ENCODE measurements at places on chromosomes 1 and 21.

GRCh38 chr1:26336477-26337205 is 17.3 kb downstream of the CRYBG2 start:
- DNase-seq: peak; percentile 91

DNA sequence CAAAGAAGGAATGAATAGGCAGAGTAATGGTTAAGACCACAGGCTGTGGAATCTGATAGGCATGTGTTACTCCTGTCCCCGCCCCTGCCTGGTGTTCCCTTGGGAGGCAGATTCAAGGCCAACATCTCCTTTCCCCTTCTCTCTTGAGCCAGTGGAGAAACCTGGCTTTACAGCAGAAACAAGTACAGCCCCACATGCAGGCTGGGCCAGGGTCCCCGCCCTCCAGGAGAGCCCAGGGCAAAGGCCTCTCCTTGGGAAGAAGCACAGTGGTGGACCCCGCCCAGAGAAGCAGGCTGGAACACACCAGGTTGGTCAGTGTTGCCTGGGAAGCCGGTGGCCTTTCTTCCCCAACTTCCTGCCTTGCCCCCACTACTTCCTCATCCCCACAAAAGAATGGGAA is 6.8 kb downstream of the C1orf167 start:
- DNase-seq: peak; percentile 60

GRCh38 chr1:22537441-22538139 is 25.7 kb upstream of the EPHA8 start:
- no peak for DNase-seq

DNA sequence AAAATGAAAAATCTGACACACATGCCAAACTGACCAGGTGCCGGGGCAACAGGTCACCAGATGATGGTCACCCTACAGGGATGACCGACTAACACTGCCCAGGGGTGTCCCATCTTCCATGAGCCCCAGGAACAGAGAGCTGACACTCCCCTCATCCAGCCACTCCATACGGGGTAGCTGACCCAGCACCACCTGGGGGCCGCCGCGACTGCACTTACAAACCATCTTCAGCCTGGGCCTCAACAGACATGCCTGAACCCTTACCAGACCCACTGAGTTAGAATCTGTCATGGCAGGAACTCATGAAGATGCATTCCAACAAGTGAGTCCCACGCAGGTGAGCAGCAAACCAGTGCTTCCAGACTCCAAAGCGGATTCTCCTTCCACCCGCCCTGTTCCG is 31.6 kb upstream of the AJAP1 start:
- no peak for DNase-seq

DNA sequence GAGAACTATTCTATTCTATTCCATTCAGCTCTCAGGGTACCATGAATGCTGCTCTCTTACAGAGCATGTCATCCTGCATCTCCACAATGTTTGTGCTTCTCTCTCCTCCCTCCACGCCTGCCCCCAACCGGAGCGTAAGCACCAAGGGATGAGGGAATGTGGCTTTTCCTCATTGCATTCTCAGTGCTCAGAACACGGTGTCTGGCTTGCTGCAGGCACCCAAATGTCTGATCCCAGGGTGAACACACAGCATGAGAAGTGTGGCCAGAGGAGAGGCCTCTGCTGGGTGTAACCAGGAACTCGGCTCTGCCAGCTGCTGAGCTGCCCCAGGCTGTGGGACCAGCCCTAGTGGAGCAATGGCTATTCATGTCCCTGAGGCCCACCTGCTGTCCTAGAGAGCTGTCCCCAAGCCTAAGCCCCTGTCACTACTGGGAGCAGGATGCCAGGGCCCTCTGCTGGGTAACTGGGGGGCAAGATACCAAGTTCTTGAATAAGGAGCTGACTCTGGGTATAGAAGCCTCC is 38.3 kb downstream of the OLFML2B start:
- DNase-seq: no peak

- no peak for DNase-seq
Observed at GRCh38 chr1:18764362-18764761, 95.1 kb downstream of the TAS1R2 start.

GRCh38 chr1:31239653-31240241 is at the start of gene NKAIN1:
Gene NKAIN1 (minus strand): TSS chr1:31239887. CDS start chr1:31239547, 340 bp downstream.
- DNase-seq: peak; percentile 71

- no peak for DNase-seq
Observed at GRCh38 chr21:36023092-36023480, 37.2 kb downstream of the SETD4 start.

- no peak for DNase-seq
Observed at GRCh38 chr1:150151291-150152181, 1.8 kb downstream of the PLEKHO1 start.

DNA sequence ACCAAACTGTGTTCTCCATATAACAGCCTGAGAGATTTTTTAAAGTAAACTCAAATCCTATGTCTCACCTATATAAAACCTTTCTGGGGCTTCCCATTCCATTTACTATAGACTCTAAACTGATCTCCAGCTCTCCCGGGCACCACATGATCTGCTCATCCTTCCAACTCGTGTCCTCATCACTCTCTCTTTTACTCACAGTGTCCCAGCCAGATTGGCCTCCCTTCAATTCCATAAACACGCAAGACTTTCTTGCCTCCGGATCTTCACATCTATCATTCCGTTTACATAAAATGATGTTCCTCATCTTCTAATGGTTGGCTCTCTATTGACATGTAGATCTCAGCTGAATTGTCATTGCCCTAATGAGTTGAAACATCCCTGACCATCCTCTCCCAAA is 59.4 kb downstream of the ZNF697 start:
- DNase-seq: no peak

DNA sequence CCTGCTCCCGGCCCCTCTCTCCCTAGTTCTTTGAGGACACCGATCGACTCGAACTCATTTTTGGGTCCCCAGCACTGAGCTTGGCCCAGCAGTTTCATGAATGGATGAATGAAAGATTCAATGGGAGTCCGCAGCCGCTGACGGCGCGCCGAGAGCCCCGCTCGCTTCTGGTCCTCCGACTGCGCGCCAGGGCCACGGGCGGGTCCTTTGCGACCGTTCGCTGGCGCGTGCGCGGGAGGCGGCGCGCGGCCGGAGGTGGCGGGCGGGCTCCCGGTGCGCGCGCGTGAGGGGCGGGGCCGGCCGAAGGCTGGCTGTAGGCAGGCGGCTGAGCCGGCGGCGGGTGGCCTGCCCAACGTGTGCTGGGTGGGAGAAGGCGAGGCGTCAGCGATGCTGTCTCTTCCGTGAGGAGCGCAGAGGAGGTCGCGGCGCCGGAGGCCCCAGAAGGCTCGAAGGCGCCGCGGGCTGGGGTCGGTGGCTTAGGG is at the start of gene MAST2:
Gene MAST2 (plus strand): TSS at position 314 of the 482 bp plus-strand sequence. CDS start 284 bp downstream, outside the sequence.
- DNase-seq: peak; percentile 87

DNA sequence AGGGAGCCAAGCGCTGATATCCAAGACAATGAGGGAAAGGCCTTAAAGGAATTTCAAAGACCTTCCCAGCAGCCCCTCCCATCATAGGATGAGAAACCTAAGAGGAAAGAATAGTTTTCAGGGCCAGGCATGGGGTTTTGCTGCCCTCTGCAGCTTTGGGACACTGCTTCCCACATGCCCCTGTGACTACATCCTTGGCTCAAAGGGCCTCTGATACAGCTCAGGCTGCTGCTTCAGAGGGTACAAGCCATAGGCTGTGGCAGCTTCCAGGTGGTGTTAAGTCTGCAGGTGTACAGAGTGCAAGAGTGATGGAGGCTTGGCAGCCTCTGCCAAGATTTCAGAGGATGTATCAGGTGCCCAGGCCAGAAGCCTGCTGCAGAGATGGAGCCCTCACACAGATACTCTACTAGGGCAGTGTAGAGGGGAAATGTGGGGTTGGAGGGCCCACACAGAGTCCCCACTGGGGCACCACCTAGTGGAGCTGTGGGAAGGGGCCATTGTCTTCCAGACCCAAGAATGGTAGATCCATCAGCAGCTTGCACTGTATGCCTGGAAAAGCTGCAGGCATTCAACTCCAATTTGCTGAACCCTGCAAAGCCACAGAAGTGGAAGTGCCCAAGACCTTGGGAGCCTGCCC is 125.8 kb downstream of the SLC45A1 start:
- DNase-seq: peak; percentile 87

- peak; percentile 84 for DNase-seq
Observed at GRCh38 chr1:156656806-156657740, 15.2 kb downstream of the BCAN start.

DNA sequence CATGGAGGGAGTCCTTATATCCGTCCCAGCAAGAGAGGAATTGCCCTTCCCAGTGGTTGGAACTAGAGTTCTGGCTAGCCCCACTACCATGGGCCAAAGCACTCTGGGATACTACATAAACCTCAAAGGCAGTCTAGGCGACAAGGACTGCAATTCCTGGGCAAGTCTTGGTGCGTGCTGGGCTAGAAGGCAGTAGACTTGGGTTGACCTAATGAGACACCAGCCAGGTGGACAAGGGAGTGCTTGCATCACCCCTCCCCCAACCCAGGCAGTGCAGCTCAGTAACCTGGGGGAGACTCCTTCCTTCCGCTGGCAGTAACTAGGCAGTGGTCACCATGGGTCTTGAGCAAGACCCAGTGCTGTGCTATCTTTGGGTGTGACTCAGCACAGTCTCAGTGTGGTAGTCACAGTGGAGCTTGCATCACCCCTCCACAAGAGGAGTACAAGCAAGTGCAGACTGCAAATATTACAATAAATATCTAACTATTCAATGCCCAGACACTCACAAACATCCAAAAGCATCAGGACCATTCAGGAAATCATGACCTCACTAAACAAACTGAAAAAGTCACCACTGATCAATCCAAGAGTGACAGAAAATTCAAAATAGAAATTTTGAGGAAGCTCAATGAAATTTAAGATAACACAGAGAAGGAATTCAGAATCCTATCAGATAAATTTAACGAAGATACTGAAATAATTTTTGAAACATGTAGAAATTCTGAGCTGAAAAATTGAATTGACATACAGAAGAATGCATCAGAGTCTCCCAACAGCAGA is 84.7 kb upstream of the LYPLAL1 start:
- no peak for DNase-seq

- DNase-seq: no peak
Observed at GRCh38 chr1:39613250-39613649, 26.2 kb downstream of the HEYL start.

GRCh38 chr1:205512059-205513045 is 7.9 kb downstream of the CDK18 start:
- no peak for DNase-seq

GRCh38 chr1:231410036-231410612 is 12.0 kb downstream of the EGLN1 start:
- DNase-seq: no peak

GRCh38 chr1:208187499-208188041 is 56.6 kb downstream of the PLXNA2 start:
- DNase-seq: no peak

- DNase-seq: peak; percentile 43
Observed at GRCh38 chr1:8367571-8368194, 49.8 kb downstream of the SLC45A1 start.

Data from ELF-1 (cell line).